ENCODE measurements at places on chromosomes 5 and 9. TPM values are rescaled to one million over a fixed set of nuclear protein-coding genes. Genes with fewer than 3 reads are reported as not detected.
A peak's percentile ranks its signal among the peaks of the same experiment; 100 is the strongest.

- DNase-seq = no peak
Measured at GRCh38 chr5:66255714-66256113, 111.6 kb downstream of the SREK1 start.

The OTP gene
- total RNA-seq = 0.05 TPM

The PLEKHG4B gene
- 8.9 TPM for total RNA-seq

DNA sequence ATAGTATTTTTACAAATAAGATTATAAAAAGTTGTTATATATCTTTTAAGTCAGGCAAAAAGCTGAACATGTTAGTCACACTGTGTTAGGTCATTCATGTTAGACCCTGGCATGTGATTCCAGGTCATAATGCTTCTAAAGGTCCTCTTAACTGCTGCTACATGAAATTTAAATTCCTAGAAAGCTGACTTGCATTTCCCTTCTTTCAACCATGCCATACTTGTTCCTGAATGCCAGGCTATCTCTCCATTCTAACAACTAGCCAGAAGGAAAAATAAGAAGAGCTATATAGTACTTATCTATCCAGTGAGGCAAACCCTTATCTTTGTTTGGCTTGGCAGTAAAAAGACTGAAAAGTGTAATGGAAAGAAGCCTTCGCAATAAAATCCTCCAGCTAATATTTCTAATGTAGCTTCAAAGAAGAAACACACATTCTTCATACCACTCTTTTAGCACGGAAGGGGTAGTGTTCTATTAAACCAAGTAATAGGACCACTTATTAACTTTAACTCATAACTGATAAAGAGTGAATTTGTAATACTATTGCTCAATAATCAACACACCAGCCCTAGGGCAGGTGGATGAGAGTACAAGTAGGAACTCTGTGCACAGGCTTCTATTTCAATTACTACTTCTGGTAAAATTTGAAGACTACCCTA is 310.2 kb downstream of the PDE4D start:
- DNase-seq = no peak

GRCh38 chr9:91963711-91964240 is 13.7 kb upstream of the ROR2 start:
- DNase-seq = no peak

The PDLIM7 gene
- total RNA-seq = 62.9 TPM

The ELOVL7 gene
- total RNA-seq = 2.9 TPM

The TLR4 gene
- 0.33 TPM for total RNA-seq

The IL4 gene
- total RNA-seq = not detected

GRCh38 chr5:154540600-154540999 is 62.6 kb upstream of the HAND1 start:
- DNase-seq = no peak

The ADGRD2 gene
- not detected for total RNA-seq

The SET gene
- total RNA-seq = 422 TPM

- no peak for DNase-seq
Measured at GRCh38 chr5:82330530-82331270, 52.5 kb upstream of the RPS23 start.

The ATP6V0E1 gene
- total RNA-seq = 332 TPM

DNA sequence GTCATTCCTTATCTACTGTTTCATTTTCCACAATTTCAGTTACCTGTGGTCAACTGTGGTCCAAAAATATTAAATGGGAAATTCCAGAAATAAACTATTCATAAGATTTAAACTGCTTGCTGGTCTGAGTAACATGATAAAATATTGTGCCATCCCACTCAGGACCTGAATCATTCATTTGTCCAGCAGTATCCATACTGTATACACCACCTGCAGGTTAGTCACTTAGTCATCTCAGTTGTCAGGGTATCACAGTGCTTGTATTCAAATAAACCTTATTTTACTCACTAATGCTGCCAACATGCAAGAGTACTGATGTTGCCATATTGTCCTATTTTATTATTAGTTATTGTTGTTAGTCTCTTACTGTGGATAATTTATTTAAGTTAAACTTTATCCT is 139.7 kb downstream of the FBXO4 start:
- no peak for DNase-seq

The TRPM3 gene
- not detected for total RNA-seq

The EFNA5 gene
- total RNA-seq = 30.5 TPM

- DNase-seq = no peak
Measured at GRCh38 chr9:28808042-28808441, 1234.8 kb upstream of the C9orf72 start.

DNA sequence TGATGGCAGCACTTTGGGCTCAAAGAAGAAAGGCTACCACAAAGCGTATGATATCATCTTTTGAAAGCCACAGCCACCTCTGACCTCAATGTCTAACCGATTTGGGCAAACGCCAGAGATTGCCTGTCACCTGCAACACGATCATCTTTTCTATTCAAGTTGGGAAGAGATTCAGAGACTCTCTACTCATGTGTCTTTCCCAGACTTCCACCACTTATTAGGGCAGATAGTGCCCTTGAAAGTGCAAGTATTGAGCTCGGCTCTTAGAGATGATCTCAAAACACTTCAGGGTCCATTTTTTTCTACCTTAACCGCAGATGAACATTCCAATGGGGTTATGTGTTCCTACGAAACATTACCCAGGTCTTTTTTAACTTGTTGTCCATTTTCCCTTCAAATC is 213.7 kb downstream of the DRD1 start:
- no peak for DNase-seq

The SLC46A2 gene
- total RNA-seq = not detected

The ARHGEF37 gene
- total RNA-seq = 3.2 TPM

GRCh38 chr9:84899326-84899725 is 229.8 kb downstream of the NTRK2 start:
- no peak for DNase-seq

DNA sequence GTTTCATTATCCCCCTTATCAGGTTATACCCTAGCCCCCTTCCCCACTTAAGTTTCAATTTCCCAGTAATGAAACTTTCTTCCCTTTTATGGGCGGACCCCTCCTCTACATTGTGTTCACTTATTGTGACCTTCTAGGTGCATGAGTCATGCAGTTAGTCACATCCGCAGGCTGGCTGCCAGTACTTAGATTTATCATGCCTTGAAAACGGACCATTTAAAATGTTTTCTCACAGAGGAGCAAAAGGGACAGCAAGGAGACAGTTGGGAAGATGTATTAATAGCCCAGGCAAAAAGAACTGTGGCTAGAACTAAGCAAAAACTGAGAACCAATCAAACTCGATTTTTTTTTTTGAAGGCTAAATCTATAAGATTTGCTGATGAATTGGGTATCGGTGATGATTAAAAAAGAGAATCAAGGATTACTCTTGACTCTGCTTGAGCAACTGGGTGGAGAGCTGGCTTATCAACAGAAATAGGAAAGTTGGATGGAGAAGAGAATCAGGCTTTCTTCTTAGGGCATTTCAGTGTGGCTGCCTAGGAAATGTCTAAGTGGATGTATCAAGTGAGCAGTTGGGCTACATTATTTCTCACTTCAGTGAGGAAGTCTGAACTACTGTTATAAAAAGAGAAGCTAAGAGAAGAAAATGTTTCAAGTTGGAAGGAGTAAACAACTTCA is 615.0 kb downstream of the HINT1 start:
- DNase-seq = peak; percentile 52

DNA sequence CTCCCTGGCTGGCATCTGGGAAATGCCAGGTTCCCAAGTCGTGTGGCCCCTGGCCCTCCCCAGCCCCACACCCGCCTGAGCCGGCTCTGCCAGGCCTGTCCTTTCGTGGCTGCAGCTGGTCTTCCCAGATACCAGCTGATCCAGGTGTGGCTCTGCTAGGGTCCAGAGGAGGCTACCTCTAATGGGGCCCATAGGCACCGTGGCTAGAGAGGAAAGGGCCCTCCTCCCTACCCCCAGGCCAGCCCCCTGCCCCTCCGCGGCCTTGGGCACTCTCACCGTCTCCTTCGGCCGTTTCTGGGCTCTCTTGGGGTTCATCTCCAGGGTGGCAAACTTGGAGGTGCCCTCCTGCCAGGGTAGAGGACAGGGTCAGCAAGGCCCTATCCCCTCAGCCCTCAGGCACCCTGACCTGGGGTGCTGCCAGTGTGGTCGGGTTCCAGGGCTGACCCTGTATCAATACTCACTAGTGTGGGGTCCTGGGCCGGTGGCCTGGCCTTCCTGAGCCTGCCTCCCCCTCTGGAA is 17.0 kb downstream of the RALGDS start:
- DNase-seq = no peak

GRCh38 chr5:94461131-94461530 is 157.3 kb downstream of the KIAA0825 start:
- no peak for DNase-seq
